Umbilical cord (tissue), 2 donors: ENCODE measurements at places on chromosomes 4 and X.
A peak's percentile ranks its signal among the peaks of the same experiment; 100 is the strongest.

- DNase-seq = peak; percentile 23
Measured at GRCh38 chr4:1249731-1250526, 999 bp upstream of the CTBP1 start.

DNA sequence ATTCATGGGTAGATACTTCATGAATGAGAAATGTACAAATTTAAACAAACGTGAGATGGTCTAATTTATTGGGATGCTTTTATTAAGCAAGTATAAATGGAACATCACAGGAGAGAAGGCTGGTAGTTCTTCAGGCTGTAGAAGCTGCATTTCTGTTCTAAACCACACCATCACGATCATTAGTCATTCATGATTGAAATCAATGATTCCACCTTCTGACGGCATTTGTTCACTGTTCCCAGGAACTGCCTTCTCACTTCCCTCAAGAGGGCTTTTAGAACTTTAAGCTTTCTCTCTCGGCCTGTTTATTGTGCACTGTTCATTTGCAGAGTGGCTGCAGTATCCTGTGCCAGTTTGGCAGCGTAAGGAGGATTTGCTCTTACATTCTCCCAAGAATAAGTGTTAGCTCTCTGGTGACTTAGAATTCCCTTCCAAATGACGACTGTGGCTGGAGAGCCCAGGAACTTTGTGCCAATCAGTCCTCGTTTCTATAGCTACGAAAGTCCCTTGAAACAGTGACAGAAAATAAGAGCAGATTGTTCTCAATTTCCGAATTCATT is 54.7 kb downstream of the MFAP3L start:
- no peak for DNase-seq

GRCh38 chr4:69970071-69970470 is 4.5 kb upstream of the CSN2 start:
- DNase-seq = no peak

DNA sequence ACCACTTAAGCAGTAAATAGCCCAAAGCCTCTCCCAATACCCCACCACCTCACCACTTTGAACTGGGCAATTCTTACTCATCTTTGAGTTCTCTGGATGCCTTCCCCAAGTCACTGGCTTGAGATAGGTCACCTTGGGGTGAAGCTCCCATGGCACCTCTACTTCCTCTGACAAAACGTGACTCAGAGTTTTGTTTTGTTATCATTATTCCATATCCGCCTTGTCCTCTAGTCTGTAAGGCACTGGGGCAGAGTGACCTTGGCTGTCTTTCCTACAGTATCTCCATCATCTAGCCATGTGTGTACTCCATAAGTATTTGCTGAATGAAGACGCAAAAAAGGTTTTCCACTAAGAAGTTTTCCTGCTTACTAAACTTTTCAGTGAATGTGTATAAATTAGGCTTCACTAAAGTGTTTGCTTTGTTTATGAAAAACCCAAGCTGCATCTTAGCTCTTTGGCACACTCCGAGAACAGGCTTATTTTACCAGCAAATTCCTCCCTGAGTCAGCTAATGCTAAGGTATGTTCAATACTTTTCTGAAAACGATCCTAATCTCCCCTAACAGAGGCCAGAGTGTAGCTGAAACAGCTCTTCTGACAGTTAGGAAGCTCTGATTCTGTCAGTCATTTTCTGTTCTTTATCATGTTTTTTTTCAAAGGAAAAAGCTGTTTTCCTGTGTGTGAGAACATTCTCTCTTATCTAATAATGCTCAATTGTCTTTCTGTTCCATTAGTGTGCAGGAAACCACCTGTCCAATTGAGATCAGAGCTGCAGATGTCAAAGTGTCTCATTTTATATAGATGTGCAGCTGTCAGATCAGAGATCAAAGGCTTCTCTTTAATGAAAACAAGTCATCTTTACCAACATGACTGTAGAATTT is 30.2 kb upstream of the TSPAN5 start:
- DNase-seq = peak; percentile 85

- DNase-seq = no peak
Measured at GRCh38 chr4:142101401-142101800, 465.0 kb downstream of the IL15 start.

- peak; percentile 49 for DNase-seq
Measured at GRCh38 chrX:13115146-13115855, 70.9 kb upstream of the FAM9C start.

DNA sequence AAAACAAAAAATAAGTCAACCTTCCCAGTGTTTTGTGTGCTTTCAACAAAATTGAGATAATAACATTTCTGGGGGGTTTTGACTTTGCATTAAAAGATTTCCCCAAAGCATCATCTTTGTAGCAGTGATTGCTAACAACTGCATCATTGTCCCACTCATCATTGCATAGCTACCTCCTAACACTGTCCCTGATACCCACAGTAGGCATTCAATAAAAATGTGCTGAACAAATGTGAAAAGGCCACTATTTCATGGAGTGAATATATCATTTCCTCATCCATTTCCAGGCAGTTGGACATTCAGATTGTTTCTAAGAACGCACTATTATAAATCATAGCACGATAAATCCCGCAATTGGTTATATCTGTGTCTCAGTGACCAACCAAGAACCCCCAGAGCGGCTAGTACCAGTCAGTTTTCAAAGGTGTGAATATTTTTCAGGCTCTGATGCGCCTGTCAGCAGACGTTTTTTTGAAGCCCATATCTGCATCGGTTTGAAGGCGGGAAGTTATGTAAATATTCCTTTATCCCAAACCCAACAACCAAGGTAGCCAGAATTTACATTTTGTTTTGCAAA is 36.0 kb upstream of the CRMP1 start:
- no peak for DNase-seq

DNA sequence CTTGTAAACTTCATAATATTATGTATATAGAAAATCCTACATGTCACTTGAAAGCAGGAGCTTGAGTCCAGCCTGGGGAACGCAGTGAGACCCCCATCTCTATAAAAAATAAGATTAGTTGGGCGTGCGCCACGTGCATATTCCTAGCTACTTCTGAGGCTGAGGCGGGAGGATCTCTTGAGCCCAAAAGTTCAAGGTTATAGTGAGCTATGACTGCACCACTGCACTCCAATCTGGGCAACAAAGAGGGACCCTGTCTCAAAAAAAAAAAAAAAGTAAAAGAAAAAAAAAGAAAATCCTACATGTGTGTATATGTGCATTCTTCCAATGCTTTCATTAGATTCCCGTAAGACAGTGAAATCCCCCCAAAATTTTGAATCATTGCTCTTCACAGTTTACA is 1.7 kb downstream of the SEC31A start:
- DNase-seq = no peak

DNA sequence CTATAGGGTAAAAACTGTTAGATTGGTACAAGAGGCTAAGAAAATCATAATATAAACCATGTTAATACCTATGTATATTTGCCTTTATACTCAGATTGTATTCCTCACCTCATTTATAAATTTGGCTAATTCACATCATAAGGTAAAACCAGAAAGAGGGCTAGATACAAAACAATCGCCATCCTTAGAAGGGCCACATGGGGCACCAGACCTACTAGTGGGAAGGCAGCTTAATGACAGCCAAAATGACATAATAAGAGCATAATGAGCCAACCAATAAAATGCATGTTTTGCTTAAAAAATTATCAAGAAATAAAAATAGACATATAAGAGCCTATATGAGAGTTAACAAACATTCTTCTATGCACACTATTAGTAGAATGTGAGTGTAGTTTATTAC is 107.3 kb upstream of the PRDX4 start:
- DNase-seq = no peak
